CD4-positive, alpha-beta memory T cell (primary cell): ENCODE measurements at places on chromosomes 5 and 9. TPM values are rescaled to one million over a fixed set of nuclear protein-coding genes. Genes with fewer than 3 reads are reported as not detected.

ASS1 gene
- total RNA-seq: not detected

CCL21 gene
- total RNA-seq: not detected

DAPK1 gene
- 2.2 TPM for total RNA-seq

ADAM19 gene
- total RNA-seq: 31.5 TPM

PLK2 gene
- total RNA-seq: 6.3 TPM

SAPCD2 gene
- total RNA-seq: 0.09 TPM

SPATA31E1 gene
- not detected for total RNA-seq

CCDC187 gene
- total RNA-seq: not detected

TMEM171 gene
- 0.36 TPM for total RNA-seq

KIF4B gene
- total RNA-seq: not detected

SLC46A2 gene
- not detected for total RNA-seq

BRD8 gene
- total RNA-seq: 93.7 TPM

C5orf58 gene
- total RNA-seq: not detected

PCDHB3 gene
- total RNA-seq: not detected

PCDHB8 gene
- not detected for total RNA-seq

KCNV2 gene
- not detected for total RNA-seq

OR1Q1 gene
- not detected for total RNA-seq

MSX2 gene
- 0.30 TPM for total RNA-seq

SLC36A2 gene
- total RNA-seq: not detected

TMEM167A gene
- 44.6 TPM for total RNA-seq
